ENCODE measurements at places on chromosomes 12 and 14.
A peak's percentile ranks its signal among the peaks of the same experiment; 100 is the strongest.

GRCh38 chr12:111993292-111994150, 19.4 kb downstream of the TMEM116 start:
- DNase-seq: no peak

- DNase-seq: no peak
Measured at GRCh38 chr12:54019924-54020590, 8.2 kb upstream of the HOXC6 start.

- no peak for DNase-seq
Measured at GRCh38 chr12:8493084-8493483, 20.2 kb upstream of the CLEC4D start.

- DNase-seq: peak; percentile 33
Measured at GRCh38 chr12:14403711-14404196, 38.3 kb downstream of the ATF7IP start.

All from head of caudate nucleus (tissue), 42 donors.